ENCODE measurements at places on chromosomes 5 and 9. TPM values are rescaled to one million over a fixed set of nuclear protein-coding genes. Genes with fewer than 3 reads are reported as not detected.

Gene FOXD4L3
- not detected for total RNA-seq

Gene ITGA1
- total RNA-seq, result 10.2 TPM

Gene SPATA31C1
- total RNA-seq, result not detected

Gene ACOT12
- total RNA-seq, result not detected

Gene ADRA1B
- total RNA-seq, result not detected

Gene MEIKIN
- not detected for total RNA-seq

Gene VAV2
- total RNA-seq, result 12.4 TPM

Gene LHFPL2
- 94.9 TPM for total RNA-seq

Gene PRDM9
- not detected for total RNA-seq

Gene TAF11L5
- not detected for total RNA-seq

Gene OCLN
- total RNA-seq, result 3.5 TPM

Gene STKLD1
- 0.75 TPM for total RNA-seq

Gene TIMD4
- not detected for total RNA-seq

Gene HMMR
- total RNA-seq, result 0.23 TPM

Gene NOTCH1
- 11.8 TPM for total RNA-seq

Gene PTCH1
- 1.7 TPM for total RNA-seq

Gene PCA3
- not detected for total RNA-seq

Gene KCNIP1
- total RNA-seq, result not detected

Gene ADAMTS2
- total RNA-seq, result 67.2 TPM

Gene MYO10
- total RNA-seq, result 73.8 TPM

Gene C5orf47
- not detected for total RNA-seq

Gene OLFML2A
- total RNA-seq, result 0.98 TPM

Gene ELL2
- total RNA-seq, result 18.0 TPM

Gene NMUR2
- total RNA-seq, result not detected

Gene SH3GLB2
- 22.0 TPM for total RNA-seq

Gene GRIA1
- total RNA-seq, result 2.1 TPM

Gene PCDHGC5
- total RNA-seq, result 1.8 TPM

Gene TMEM215
- total RNA-seq, result not detected

Gene CAVIN4
- 1.1 TPM for total RNA-seq

Gene KLF9
- 16.4 TPM for total RNA-seq

Gene SMIM23
- not detected for total RNA-seq

Gene HSPA4
- 98.7 TPM for total RNA-seq

Gene MVB12B
- 1.2 TPM for total RNA-seq

Gene SPATA31A3
- total RNA-seq, result not detected

Gene MUSK
- total RNA-seq, result not detected

Gene CARD6
- total RNA-seq, result 11.7 TPM

Gene LRRC19
- not detected for total RNA-seq
